ELR (cell line): ENCODE measurements at places on chromosomes 4 and X.
A peak's percentile ranks its signal among the peaks of the same experiment; 100 is the strongest.

GRCh38 chr4:146212781-146213180 is 1.6 kb upstream of the REELD1 start:
- peak; percentile 44 for DNase-seq

DNA sequence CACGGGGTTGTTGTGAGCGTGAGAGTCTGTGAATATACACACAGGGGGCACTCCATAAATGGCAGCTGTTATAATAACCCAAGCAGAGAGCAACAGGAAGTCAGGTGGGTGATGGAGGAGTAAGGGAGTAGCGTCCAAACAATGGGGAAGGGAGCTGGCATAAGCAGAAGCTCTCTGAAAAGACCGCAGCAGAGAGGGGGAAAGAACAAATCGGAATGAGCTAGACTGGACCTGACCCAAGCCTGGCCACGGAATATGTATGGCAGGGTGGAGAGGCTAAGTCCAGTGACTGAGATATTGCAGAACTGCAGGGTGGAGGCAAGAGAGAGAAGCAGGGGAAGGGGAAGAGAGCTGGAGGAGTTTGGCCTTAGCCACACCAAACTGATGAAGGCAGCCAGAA is 6.5 kb upstream of the GJB1 start:
- no peak for DNase-seq

DNA sequence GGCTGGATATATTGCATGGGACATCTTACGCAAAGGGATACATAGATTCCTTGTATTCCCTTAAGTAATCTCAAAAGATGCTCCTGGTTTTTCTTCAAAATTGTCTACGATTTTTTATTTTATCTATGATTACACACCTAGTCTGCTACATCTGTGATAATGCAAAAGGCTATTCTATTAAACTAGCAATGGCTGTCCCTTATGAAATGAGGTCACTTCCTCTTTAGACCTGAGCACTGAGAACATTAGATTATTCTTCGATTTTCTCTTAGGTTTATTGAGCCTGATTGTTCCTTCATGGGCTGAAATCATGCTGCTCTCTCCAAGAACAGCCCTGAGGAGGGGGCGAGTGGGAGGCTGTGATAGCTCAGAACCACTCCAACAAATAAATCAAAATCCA is 126.8 kb upstream of the ENPP6 start:
- no peak for DNase-seq

GRCh38 chrX:38941675-38942074 is 140.4 kb downstream of the MID1IP1 start:
- DNase-seq: no peak

DNA sequence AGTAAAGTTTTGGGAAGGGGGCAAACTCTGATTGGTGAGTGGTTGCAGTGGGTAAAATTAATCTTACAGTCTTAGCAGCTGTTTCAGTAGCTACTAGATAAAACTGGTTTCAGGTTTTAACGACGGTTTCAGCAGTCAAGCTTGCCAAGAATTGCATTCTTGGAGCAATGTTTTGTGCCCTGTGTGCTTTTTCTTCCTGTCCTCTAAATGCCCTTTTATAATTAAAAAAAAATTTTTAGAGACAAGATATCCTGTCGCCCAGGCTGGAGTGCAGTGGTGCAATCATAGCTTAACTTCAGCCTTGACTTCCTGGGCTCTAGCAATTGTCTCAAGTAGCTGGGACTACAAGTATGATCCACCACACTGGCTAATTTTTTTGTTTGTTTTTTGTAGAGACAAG is 6.3 kb upstream of the PPEF2 start:
- no peak for DNase-seq

GRCh38 chrX:40912576-40912975 is 172.7 kb upstream of the USP9X start:
- peak; percentile 48 for DNase-seq

DNA sequence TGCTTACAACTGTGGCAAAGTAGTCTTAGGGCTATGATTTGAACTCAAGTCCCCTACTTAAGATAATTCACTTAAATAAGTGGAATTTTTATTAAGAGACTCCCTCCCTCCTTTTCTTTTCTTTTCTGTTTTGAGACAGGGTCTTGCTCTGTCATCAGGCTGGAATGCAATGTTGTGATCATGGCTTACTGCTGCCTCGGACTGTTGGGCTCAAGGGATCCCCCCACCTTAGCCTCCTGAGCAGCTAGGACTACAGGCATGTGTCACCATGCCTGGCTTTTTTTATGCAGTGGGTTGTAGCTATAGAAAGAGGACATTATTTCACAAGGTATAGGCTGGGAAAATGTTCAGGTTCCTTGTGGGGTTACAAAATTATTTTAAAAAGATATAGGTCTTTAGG is 19.2 kb downstream of the DIAPH2 start:
- DNase-seq: peak; percentile 32

DNA sequence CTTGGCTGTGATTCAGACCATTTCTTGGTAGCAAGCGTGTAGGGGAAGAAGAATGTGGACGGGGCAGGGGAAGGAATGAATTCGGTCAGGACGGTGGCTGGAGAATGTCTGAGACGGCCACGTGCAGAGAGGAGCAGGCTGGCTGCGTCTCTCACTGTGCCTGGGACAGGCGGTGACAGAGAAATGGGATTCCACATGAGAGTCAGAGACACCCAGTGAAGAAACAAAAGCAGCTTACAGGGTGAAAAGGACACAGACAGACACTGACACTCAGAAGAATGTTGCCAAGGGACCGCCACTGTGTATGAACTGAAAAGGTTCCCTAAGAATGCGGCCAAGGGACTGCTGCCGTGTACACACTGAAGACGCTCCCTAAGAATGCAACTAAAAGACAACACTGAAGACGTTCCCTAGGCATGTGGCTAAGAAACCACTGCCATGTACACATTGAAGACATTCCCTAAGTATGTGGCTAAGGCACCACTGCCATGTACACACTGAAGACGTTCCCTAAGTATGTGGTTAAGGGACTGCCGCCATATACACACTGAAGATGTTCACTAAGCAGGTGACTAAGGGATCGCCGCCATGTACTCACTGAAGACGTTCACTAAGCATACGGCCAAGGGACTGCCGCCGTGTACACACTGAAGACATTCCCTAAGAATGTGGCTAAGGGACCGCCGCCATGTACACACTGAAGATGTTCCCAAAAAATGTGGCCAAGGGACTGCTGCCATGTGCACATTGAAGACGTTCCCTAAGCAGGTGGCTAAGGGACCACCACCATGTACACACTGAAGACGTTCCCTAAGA is 49.1 kb downstream of the DHRSX start:
- DNase-seq: no peak

GRCh38 chrX:103565197-103565596 is 20.1 kb upstream of the TCEAL4 start:
- DNase-seq: no peak

DNA sequence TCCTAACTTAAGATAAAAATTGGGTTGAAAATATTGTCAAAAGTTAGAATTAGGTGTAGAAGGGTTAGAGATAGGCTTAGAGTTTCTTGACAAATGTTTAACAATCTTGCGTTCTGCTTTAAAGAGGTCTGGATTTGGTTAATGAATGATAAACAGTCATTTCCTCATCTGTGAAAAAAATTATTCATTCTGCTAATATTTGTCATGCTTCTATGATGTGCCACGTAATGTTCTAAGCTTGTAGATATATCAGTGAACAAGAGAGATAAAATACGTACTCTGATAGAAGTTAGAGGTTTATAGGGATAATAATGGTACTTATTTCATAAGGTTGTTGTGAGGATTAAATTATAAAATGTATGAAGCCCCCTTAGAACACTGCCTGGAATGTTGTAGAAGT is 443.0 kb upstream of the GALNT7 start:
- DNase-seq: peak; percentile 45

DNA sequence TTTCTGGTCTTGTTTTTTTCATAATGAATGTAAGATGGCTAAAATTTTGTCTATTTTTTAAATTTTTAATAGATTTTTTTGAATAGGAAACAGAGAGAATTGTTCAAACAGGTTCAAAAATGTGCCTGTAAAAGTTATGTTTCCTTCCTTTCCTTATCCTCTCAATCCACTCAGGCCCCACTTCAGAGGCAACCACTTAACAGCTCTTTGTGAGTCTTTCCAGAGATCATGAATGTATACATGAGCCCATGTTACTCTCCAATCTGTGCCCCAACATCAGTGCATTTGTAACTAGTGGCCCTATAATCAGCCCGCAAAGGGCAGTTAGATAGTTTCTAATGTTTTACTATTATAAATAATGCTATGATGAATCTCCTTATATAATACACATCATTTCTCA is 14.0 kb downstream of the CFI start:
- no peak for DNase-seq

DNA sequence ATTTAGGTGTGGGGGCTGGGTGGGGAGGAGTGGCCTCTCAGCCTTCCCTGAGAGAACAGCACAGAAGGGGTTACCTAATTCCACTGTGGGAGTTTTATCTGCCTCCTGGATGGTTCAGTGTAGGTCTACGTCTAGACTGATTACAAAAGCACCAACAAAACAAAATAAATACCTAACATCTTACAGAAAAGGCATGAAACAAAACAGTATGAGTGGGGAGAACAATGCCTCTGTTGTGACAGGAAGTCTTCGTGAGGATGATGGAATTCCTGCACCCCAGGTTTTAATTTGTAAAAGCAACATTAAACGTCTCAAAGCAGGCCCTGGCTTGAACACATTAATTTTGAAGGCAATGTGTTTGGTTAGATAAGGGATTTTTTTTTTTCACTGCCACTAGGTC is 112.1 kb upstream of the GPC4 start:
- DNase-seq: no peak

DNA sequence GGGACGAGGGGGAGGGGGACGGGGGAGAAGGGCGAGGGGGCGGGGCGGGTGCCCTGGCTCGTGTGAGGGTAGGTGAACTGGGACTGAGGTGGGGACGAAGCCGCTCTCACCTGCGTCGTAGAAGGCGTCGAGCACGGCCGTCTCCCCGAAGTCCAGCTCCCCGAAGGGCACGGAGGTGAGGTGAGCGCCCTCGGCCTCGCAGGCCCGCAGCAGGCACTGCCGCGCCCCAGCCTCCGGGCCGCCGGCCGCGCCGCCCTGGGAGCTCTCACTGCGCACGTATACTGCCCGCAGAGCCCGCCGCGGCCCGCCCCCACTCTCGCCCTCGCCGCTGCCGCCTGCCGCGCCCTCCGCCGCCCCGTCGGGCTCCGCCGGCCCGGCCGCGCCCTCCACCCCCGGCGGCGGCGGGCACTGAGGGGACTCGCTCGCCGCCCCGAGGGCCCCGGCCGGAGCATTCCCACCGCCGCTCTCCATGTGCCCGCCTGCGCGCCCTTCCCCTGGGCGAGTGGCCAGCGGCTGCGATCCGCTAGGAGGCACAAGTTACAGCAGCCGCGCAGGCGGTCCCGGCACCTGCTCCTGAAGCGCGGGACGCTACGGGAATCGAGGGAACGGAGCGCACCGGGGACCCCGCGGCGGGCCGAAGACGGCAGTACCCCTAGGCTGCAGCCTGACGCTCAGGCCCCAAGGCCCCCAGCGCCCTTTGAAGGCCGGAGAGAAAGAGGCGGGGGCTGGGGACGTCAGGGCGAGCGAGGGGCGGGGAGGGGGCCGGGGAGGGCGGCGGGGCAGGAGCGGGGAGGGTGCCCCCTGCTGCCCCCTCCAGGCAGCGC is at the start of gene MAP3K15:
TSS of gene MAP3K15 (minus strand) at position 718 of the 824 bp plus-strand sequence. CDS start at position 471, 247 bp downstream.
- DNase-seq: peak; percentile 41

- no peak for DNase-seq
Measured at GRCh38 chrX:78165425-78165824, 26.0 kb upstream of the TAF9B start.

- DNase-seq: no peak
Measured at GRCh38 chr4:113834298-113834697, 72.8 kb upstream of the CAMK2D start.

GRCh38 chr4:7412554-7412912 is 22.2 kb downstream of the PSAPL1 start:
- no peak for DNase-seq
